ENCODE measurements at places on chromosomes 5 and 9. TPM values are rescaled to one million over a fixed set of nuclear protein-coding genes. Genes with fewer than 3 reads are reported as not detected.

DNA sequence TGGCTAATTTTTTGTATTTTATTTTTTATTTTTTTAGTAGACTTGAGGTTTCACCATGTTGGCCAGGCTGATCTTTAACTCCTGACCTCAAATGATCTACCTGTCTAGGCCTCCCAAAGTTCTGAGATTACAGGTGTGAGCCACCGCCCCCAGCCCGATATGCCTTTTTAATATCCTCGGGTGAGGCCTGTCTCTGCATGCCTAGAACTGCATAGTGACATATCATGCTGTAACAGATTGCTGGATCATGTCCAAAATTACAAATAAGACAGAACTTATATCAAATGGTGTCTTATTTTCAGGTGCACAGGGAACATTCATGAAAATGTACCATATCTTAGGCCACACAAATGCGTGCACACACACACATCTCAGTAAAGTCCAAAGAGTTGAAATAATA, 39.1 kb upstream of the PJA2 start:
- no peaks in the 10 kb centered on the region for H3K27me3 ChIP-seq
- H3K27ac ChIP-seq, result no peak overlapping the region
- no peaks in the 10 kb centered on the region for H3K4me1 ChIP-seq
- H3K4me3 ChIP-seq, result no peak overlapping the region
- no peaks in the 10 kb centered on the region for H3K36me3 ChIP-seq
- no peak for DNase-seq

The RMRP gene
- 6,602 TPM for total RNA-seq

The ZNF883 gene
- 0.97 TPM for total RNA-seq

The ADAMTS19 gene
- total RNA-seq, result not detected

The TAS2R1 gene
- total RNA-seq, result not detected

DNA sequence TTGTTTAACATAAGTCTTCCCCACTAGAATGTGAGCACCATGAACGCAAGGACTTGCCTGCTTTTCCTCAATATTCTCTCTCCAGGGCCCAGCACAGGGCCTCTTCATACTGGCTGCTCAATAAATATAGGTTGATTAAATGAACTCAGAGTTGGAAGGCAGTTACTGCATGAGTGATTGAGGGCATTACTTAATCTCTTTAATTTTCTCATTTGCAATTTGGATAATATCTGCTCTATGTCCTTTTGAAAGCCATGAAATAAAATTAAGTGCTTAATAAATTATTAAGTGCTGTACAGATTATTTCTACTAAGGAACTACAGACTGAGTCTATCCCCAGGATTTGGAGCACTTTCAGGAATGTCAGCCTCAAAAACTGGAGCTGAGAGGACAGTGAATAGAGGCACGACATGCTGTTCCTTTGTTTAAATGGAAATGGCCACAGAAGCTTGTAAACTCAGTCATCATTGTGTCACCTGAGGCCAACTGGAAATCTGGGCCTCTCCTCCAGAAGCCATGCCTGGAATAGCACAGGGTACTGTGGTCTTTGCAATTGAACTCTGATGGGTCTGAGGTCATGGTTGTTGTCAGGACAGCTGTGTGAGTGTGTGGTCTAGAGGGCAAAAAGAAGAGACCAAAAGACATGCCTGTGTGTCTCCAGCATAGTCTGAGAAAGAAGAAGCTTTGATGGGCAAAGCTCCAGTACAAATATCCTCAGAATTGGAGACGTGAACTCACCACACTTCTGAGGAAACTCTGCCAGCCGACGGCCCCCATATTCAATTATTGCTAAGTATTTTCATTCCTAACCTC, 86.1 kb downstream of the SH3TC2 start:
- no peak overlapping the region for H3K4me3 ChIP-seq
- no peaks in the 10 kb centered on the region for H3K4me1 ChIP-seq
- no peak overlapping the region for H3K27ac ChIP-seq
- H3K27me3 ChIP-seq, result no peaks in the 10 kb centered on the region
- no peak for DNase-seq
- no peaks in the 10 kb centered on the region for H3K36me3 ChIP-seq

The SAP30L gene
- total RNA-seq, result 48.4 TPM

The RNF145 gene
- total RNA-seq, result 40.4 TPM

DNA sequence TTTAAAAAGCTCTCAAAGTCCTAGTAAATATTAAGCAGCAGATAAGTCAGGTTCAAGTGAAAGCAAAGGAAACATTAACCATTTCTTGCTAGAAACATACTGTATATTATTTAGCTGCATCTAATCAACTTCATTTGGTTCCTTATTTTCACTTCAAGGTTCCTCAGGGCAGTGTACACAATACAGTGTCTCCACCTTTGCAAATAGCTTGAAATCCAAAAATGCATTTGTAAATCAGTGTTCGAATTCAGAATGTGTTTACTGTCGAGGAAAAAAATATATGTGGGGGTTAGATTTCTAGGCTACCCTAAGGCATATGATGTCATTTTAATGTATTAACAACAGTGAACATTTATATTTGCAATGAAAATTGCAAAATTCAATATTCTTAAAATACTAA, 436.0 kb downstream of the CETN3 start:
- H3K4me1 ChIP-seq, result no peaks in the 10 kb centered on the region
- H3K27ac ChIP-seq, result no peak overlapping the region
- H3K4me3 ChIP-seq, result no peak overlapping the region
- H3K27me3 ChIP-seq, result no peaks in the 10 kb centered on the region

DNA sequence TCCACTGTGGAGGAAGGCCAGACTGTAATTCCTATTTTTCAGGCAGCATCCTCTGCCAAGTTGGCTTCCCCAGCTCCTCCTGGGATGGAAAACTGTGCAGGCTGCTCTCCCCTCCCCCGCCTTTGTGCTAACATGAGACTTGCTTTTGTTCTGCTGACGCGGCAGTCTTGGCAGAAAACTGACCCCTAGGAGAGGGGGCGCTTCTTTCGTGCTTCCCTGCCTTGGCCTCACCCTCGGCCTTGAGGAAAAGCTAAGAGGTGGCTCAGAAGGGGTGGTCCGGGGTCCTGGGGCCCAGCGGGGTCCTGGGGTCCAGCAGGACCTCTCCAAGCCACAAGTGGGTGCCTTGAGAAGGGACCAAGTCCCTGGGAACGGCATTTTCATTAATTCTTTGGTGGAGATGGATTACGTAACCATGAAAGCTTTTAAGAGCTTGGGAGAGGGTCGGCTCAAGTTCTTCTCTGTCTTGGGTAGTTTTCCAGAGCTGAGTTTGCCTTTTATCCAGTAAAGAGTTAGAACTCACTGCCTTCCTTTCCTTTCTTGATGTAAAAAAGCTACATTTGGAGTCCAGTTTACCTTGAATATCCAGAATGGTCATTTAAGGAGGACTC, 51.0 kb downstream of the SH3PXD2B start:
- DNase-seq, result no peak
- no peaks in the 10 kb centered on the region for H3K4me1 ChIP-seq
- H3K36me3 ChIP-seq, result no peaks in the 10 kb centered on the region

GRCh38 chr5:103840600-103840999, 278.0 kb upstream of the NUDT12 start:
- no peak overlapping the region for H3K4me3 ChIP-seq
- no peaks in the 10 kb centered on the region for H3K36me3 ChIP-seq
- H3K27ac ChIP-seq, result no peak overlapping the region
- DNase-seq, result no peak

DNA sequence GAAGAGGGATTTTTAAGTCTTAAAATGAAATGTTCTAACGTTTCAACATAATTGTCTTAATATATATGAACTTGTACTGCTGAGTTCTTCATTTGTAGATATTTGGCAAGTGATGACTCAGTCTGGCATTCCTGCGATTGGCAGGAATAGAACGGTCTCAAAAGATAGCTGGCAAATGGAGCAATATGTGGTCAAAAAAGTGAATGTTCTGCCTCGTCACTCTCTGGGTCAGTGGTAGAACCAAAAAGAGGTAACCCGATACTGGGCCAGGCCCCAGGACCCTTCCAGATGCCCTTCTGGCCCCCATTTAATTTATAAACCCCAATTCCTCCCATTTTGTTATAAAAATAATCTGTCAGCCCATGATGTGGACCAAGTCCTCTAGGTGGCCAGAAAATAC, 39.2 kb downstream of the ZNF366 start:
- H3K27me3 ChIP-seq, result no peaks in the 10 kb centered on the region
- no peaks in the 10 kb centered on the region for H3K4me1 ChIP-seq
- no peak for DNase-seq
- no peaks in the 10 kb centered on the region for H3K36me3 ChIP-seq
- H3K27ac ChIP-seq, result no peak overlapping the region
- no peak overlapping the region for H3K4me3 ChIP-seq

DNA sequence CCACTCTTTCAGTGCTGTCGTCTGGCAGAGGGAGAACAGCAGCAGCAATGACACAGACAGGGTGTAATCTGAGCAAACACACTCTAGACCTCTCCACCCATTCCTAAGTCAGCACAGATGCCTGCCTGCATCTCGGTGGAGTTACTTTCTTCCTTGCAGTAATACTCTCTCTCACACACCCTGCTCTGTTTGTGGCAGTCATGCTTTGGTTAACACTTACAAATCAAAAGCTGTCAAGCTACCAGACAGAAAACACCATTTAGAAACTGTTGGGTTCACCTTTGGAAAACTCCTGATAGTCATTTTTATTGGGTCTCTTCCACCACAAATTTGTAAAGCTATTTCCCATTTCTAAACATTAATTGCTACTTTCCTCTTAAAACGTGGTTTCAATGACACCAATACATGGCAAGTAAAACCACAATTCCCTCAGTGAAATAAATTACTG, 27.3 kb downstream of the LHFPL2 start:
- H3K4me1 ChIP-seq, result no peaks in the 10 kb centered on the region
- no peak for DNase-seq
- no peaks in the 10 kb centered on the region for H3K36me3 ChIP-seq

DNA sequence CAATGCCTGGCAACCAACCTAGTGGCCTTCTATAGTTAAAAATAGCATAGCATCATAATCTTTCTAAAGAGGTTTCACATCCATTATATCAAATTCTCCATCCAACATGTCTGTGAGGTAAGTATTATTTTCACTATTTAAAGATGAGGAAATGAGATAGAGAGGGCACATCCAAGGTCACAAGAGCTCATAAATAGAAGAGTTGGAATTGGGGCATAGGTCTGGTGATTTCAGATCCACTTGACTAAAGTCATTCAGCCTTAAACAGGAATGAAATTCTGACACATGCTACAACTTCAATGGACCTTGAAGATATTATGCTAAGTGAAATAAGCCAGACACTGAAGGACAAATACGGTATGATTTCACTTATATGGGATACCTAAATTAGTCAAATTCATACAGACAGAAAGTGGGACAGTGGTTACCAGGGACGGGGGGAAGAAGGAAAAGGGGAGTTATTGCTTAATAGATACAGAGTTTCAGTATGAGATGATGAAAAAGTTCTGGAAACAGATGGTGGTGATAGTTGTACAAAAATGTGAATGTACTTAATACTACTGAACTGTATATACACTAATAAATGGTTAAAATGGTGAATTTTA, 259.6 kb upstream of the NR4A3 start:
- no peak for DNase-seq
- no peak overlapping the region for H3K27ac ChIP-seq
- H3K4me3 ChIP-seq, result no peak overlapping the region
- H3K36me3 ChIP-seq, result no peaks in the 10 kb centered on the region
- no peaks in the 10 kb centered on the region for H3K4me1 ChIP-seq
- H3K27me3 ChIP-seq, result no peaks in the 10 kb centered on the region

- no peaks in the 10 kb centered on the region for H3K36me3 ChIP-seq
- no peak overlapping the region for H3K4me3 ChIP-seq
- DNase-seq, result no peak
- no peaks in the 10 kb centered on the region for H3K27me3 ChIP-seq
Measured at GRCh38 chr9:82090046-82090445, 101.5 kb downstream of the SPATA31D1 start.

- H3K36me3 ChIP-seq, result no peaks in the 10 kb centered on the region
- H3K4me3 ChIP-seq, result no peak overlapping the region
- no peak overlapping the region for H3K27ac ChIP-seq
- no peaks in the 10 kb centered on the region for H3K4me1 ChIP-seq
- DNase-seq, result no peak
- H3K27me3 ChIP-seq, result no peaks in the 10 kb centered on the region
Measured at GRCh38 chr9:27495480-27496134, 28.5 kb upstream of the IFNK start.

DNA sequence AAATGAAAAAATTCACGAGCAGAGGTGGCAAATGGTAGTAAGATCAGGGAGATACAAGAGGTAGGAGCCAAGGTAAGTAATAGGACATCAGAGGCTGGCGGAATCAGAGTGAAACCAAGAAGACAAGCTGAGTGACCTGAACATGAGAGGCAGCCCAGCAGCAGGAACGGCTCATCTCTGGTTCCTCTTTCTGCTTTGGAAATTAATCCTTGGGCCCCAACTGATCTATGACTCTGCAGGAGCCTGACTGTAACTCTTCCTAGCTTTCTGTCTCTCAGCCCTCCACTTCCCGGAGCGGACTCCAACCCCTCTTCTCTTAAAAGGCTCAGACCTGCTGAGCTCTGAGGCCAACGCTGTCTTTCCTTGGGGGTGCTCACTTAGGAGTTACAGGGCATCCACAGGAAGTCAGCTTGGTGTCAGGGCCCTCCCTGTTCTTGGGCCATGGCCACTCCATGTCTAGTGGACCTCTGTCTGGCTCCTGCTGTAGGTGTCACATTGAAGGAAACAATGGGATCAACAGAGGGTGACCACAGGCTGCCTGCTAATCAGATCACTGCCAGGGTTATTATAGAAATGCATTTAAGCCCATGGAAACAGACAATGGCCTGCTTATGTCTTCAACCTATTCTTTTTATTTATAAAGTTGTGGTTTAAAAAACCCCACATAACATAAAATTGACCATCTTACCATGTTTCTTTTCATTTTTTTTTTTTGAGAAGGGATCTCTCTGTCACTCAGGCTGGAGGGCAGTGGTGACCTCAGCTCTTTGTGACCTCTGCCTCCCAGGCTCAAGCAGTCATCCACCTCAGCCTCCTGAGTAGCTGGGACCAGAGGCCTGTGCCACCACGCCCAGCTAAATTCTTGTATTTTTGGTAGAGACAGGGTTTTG, 22.5 kb upstream of the SHB start:
- H3K4me1 ChIP-seq, result no peaks in the 10 kb centered on the region
- no peak overlapping the region for H3K27ac ChIP-seq
- H3K36me3 ChIP-seq, result no peaks in the 10 kb centered on the region
- DNase-seq, result no peak
- H3K27me3 ChIP-seq, result no peaks in the 10 kb centered on the region

DNA sequence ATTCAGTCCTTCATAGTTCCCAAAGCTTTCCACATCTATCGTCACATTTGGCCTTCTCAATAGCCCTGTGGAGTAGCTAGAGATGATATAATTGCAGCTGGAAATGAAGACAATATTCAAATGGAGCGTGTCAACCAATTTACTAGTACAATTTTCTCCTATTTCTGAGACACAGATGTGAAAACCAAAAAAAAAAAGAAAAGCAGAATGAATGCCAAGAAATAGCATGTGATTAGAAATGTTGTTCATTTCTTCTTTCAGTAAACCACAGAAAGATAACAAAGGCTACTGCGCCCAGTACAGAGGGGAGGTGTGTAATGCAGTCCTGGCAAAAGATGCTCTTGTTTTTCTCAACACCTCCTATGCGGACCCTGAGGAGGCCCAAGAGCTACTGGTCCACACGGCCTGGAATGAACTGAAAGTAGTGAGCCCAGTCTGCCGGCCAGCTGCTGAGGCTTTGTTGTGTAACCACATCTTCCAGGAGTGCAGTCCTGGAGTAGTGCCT, 99.0 kb downstream of the MUSK start:
- H3K4me1 ChIP-seq, result no peaks in the 10 kb centered on the region
- DNase-seq, result no peak
- no peak overlapping the region for H3K4me3 ChIP-seq
- no peaks in the 10 kb centered on the region for H3K27me3 ChIP-seq
